ENCODE measurements at places on chromosomes 16 and 17. TPM values are rescaled to one million over a fixed set of nuclear protein-coding genes. Genes with fewer than 3 reads are reported as not detected.

GRCh38 chr16:75021410-75021809, 22.6 kb downstream of the ZNRF1 start:
- DNase-seq: no peak

The TSEN54 gene
- total RNA-seq: 76.6 TPM

- DNase-seq: no peak
Observed at GRCh38 chr17:46991617-46992016, 12.6 kb upstream of the RPRML start.

The GSG1L gene
- total RNA-seq: 0.39 TPM

The ZG16 gene
- total RNA-seq: not detected

- DNase-seq: no peak
Observed at GRCh38 chr17:42325026-42325425, 36.7 kb downstream of the STAT5A start.

DNA sequence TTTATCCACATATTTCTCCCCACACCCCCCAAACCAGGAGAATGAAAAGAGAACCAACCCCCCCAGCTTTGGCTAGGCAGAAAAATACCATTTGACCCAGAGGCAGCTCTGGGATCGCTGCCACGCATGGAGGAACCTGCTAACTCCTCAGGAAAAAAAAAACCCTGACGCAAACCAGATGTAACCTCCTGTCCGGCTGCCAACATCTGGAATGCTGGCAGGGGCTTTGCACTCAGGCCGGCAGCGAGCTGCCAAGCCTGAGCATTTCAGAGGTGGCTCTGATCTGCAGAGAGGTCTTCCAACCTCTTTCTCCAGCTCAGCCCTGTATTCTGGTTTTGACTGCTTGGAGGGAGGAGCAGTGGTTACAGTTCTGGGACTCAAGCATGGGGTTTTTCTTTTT, 8.2 kb downstream of the IGFBP4 start:
- DNase-seq: no peak

The KRT20 gene
- total RNA-seq: not detected

The CAPNS2 gene
- total RNA-seq: not detected

GRCh38 chr17:48113201-48113676, 5.7 kb downstream of the SNX11 start:
- peak; percentile 81 for DNase-seq

DNA sequence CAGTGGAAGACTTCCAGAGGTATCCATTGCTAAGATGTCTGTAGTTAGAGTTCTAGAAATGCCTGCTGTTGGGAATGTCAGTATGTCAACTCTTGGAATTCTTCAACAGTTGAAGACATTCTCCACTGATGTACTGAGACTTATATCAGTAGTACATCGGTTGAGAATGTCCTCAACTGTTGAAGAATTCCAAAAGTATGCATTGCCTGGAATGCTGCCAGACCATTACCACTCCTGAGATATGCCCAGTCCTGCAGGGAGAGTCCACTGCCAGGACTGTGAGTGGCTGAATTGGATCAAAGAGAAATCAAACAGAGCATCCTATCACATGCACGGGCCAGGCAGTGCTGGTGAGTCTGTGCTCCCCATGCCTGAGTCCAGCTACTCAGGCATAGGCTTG, 42.0 kb downstream of the IL21R start:
- DNase-seq: no peak

The NSF gene
- total RNA-seq: 62.8 TPM

The EPN3 gene
- not detected for total RNA-seq

DNA sequence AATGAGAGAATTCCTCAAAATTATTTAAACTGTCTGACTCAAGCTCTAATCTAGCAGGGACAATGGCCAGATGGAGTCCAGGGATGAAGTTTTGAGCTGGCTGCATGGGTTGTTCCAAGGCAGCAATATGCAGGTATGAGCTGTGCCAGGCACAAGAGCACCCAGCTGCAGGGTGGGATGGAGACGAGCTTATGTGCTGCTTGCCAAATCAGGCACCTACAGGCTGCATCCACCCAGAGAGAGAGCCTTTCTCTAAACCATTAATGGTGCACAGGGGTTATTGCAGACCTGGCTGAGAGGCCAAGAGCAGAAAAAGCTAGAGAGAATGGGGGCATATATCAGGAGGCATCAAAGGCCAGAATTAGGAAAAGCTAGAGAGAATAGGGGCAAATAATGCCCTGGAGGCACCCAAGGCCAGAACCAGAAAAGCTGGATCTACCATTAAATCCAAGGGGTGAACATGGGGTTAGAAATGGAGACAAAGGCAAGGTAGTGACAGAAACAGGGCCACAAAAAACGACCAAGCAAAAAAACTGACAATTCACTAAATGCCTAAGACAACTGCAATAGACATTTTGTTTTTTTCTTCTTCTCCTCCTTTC, 11.0 kb downstream of the KRT33A start:
- no peak for DNase-seq

GRCh38 chr16:27189335-27189972, 13.9 kb upstream of the KDM8 start:
- DNase-seq: no peak

The IL32 gene
- 1,884 TPM for total RNA-seq

The LLGL2 gene
- total RNA-seq: 19.3 TPM

- DNase-seq: no peak
Observed at GRCh38 chr17:79698146-79698846, 32.4 kb upstream of the ENPP7 start.

DNA sequence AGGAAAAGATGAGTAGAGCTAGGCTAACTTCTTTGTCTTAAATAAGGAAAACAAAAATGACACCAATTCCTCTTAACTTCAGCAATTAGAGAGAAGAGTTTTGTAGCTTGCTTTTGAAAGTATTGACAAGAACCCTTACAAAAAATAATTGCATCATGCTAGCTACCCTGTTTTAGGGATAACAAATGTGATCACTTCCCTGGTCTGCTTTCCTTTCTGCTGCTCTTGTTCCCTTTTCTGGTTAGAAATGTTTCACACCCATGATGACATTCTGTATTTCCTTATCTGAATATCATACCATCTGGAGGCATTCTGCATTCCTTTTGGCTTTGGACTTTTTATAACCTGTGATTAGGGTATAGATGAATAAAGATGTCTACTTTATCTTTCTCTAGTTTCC, 9.9 kb upstream of the SMIM36 start:
- DNase-seq: no peak

DNA sequence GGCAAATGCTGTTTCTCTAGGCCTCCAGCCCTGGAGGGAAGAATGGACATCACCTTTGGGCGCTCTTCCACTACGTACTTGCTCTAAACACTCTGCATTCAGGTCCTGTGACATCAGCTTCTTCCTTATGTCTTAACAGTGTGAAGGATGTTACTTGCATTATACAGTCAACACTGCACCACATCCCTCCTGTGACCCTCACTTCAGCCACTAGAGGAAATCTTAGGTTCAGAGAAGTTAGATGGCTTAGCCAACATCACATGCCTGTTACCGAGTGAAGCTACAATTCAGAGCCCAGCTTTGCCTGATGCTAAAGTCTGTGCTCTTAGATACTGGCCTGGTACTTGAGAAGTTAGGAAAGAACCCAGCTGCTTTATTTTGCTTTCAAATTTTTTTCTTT, 18.3 kb downstream of the UBFD1 start:
- DNase-seq: no peak

- no peak for DNase-seq
Observed at GRCh38 chr16:22210854-22211253, 4.8 kb downstream of the EEF2K start.

The KRTAP1-5 gene
- total RNA-seq: not detected

The KRT12 gene
- total RNA-seq: not detected

DNA sequence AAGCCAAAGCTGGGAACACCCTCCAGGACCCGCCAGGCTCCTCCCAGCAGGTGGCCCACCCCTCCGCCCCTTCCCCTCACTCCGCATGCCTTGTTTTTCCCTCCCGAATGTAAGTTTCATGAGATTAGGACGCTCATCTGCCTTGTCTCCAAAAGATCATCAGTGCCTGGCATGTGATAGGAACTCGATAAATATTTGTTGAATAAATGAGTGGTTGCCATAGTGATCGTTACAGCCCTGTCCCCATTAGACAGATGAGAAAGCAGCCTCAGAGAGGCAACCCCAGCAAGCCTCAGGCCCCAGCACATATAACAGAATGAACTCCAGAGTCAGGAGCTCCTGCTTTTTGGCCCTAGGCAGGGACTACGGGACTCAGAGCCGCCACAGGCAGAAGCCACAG, 5.0 kb downstream of the CAMKK1 start:
- no peak for DNase-seq

GRCh38 chr16:19167710-19168370, at the start of gene SYT17:
SYT17 (plus strand) TSS chr16:19168240; CDS start chr16:19168647, 407 bp downstream.
- peak; percentile 44 for DNase-seq

DNA sequence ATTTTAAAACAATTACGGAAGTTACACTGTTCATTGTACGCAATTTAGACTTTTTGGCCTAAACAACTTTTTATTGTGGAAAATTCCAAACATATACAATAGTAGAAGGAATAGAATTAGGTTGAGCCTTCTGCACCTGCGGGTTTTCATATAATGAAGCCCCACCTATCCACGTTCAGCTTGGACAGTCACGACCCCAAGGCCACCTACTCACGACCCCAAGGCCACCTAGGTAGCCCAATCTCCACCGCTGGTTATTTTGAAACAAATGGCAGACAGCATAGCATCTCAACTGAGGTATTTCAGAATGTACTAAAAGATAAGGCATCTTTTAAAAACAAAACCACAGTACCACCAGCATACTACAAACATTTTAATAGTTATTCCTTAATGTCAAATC, 631 bp downstream of the NLRC5 start:
- DNase-seq: no peak

The TMEM94 gene
- total RNA-seq: 81.9 TPM

DNA sequence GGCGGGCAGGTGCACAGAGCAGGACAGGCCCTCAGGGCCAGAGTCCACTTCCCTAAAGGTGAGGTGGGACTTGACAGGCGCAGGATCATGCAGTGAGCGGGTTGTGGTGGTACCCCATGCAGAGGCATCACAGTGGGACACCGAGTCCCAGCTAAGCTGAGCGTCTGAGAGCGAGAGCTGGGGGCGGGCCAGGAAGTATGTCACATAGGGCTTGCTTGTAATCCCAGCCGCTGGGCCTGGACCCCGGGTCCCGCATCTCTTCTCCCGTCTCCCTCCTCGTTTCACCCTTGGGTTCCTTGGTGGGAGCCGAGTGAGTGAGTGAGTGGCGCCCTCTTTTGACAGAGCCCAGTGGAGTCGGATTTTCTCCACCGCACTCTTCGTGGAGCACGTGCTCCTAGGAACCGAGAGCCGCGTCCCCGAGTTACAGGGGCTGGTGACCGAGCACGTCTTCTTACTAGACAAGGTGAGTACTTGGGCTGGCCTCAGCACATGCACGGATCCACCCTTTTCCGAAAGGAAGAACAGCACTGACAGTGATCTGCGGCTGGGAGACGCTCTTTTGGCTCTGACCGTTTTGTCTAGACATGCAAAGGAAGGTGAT, 50.8 kb upstream of the ENDOV start:
- no peak for DNase-seq

The MMP28 gene
- not detected for total RNA-seq

DNA sequence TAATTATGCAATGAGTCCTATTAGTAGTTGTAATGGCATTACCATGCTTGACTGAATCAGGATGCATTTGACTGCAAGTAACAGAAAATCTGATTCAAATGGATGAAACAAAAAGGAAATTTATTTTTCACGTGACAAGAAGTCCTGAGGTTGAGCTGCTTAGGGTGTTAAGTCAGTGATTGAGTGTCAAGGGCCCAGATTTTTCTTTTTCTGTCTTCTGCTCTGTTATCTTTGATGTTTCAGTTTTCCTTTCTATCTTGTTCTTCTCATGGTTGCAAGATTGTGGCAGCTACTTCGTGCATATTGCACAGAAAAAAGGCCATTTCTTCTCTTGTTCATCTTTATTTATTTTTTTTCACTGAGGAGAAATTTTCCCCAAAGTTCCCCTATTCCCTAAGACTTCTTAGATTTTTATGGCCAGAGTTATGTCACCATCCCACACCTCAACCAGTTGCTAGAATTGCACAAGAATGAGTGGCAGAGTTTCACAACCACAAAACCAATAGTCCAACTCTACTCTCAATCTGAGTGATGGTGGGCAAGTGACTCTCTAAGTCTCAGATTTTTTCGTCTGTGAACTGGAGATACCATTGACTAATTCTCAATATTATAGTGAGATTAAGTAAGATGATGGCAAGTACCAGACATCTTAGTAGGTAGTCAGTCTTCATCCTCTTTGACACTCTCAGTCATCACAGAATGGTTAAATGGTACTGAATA, 15.7 kb upstream of the GPR139 start:
- no peak for DNase-seq

DNA sequence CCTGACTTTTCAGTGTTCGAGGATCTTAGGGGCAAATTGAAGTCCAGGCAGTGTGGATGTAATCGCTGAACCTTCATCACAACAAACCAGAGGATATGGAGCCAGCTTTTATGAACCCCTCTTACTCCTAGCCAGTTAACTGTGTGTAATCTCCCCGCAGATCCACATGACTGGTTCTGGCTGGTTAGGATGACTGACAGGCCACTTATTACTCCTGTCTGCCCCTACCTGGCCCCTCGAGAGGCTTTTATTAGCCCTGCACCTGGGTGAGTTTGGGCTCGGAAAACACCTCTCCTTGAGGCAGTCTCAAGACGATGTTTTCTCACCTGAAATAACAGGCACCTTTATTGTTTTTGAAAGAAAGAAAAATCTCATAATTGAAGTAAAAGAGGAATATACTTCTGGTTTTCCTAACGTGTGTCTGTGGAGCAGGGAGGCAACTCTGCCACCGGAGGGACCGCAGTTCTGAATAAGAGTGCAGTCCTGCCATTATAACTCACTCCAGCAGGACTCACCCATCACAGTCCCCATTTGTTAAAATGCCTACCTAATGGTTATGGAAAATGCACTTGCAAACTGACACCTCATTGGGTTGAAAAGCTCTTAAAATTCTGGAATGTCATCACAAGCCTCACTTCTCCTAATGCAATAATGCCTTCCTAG, 291.9 kb upstream of the N4BP1 start:
- DNase-seq: no peak

The OTOP2 gene
- not detected for total RNA-seq

The SLC47A1 gene
- not detected for total RNA-seq

The EXOC3L1 gene
- total RNA-seq: not detected

DNA sequence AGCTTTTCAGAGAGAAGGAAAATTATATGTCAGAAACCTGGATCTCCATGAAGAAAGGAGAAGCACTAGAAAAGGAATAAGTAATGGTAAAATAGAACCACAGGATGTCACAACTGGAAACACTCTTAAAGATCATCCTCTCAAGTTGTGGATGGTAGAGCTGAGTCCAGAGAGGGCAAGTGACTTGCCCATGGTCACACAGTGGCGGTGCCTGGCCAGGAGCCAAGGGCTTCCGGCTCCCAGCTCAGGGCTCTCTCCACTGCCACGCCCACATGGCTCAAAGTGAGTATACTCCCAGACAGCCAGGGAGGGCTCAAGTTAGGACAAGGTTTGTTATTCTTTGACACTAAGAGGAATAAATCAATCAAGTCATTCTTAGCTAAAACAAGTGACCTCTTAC, 159.8 kb downstream of the COPRS start:
- DNase-seq: no peak

DNA sequence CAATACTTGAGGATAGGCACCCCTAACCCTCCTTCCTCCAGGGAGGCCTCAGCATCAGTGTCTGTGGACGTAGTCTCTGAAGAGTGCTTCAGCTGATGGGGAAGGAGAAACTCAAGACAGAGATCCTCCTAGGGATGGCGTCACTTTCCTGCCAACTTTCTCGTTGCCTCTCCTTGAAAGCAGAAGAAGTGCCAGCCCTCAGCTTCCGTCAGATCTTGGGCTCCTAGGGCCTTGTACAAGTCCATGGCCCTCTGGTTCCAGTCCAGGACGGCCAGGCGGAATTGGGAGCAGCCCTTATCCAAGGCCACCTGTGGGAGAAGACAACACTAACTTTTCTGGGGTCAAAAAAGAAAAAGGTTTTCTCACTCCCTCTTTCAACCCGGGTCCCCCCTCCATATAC, 1.3 kb downstream of the SAT2 start:
- no peak for DNase-seq

The CCL3 gene
- 5.1 TPM for total RNA-seq

Data from activated CD8-positive, alpha-beta T cell treated with anti-CD3 and anti-CD28 coated beads, Interleukin-2, amount 10 ng/mL, durations not matched to agents 7 days and 5 days (primary cell).